Activated gamma-delta T cell treated with Interleukin-2 at 50 U/mL for 16 hours (primary cell): ENCODE measurements at places on chromosomes 12 and 14.
A peak's percentile ranks its signal among the peaks of the same experiment; 100 is the strongest.

GRCh38 chr14:60773558-60773957 is 39.0 kb downstream of the MNAT1 start:
- DNase-seq: no peak

GRCh38 chr12:47590771-47591360 is 115.0 kb downstream of the RPAP3 start:
- DNase-seq: no peak

GRCh38 chr14:22118899-22119477 is 445.4 kb upstream of the OR4E1 start:
- DNase-seq: no peak

- no peak for DNase-seq
Observed at GRCh38 chr12:69821456-69822159, 3.4 kb upstream of the MYRFL start.

DNA sequence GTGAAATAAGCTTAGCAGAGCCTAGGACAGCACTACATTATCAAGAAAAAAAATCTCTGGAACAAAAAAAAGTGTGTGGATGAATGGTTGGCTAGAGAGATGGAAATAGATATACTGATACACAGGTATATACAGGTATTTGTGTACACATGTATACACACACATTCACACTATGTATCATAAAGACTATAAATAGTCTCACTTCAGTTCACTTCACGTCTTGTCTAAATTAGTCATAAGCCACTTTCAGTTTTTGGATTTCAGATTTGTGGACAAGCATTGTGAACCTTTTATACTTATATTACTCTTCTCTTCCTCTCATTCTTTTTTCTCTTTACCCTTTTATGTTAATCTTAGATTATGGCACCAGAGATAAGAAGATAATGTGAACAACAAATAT is 41.8 kb upstream of the SLC6A15 start:
- no peak for DNase-seq

GRCh38 chr12:48999371-49000131 is at the start of gene DDN:
Gene DDN (minus strand): TSS chr12:48999375. CDS start chr12:48999287, 88 bp downstream.
- DNase-seq: peak; percentile 38

DNA sequence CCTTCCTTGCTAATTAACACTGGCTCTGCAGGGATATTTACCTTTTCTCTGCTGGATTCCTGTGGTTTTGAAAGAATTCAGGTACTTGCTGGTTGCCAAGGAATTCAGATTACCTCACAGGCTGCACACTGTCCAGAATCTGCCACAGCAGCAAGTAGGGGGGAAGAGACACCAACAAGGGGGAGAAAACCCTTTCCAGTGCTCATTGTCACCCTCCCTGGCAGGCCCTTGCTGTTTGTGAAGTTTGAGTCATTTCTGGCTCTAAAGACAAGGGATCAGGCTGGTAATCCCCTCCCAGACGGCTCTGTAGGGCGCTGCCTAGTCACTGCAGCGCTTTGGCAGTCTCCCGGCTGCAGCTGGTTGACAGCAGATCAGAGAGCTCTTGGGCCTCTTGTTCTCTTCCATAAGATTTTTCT is 50.8 kb downstream of the TTLL5 start:
- no peak for DNase-seq

GRCh38 chr12:12425616-12426015 is 68.7 kb downstream of the BORCS5 start:
- DNase-seq: no peak

- no peak for DNase-seq
Observed at GRCh38 chr12:79453820-79454219, 236.9 kb downstream of the PAWR start.

DNA sequence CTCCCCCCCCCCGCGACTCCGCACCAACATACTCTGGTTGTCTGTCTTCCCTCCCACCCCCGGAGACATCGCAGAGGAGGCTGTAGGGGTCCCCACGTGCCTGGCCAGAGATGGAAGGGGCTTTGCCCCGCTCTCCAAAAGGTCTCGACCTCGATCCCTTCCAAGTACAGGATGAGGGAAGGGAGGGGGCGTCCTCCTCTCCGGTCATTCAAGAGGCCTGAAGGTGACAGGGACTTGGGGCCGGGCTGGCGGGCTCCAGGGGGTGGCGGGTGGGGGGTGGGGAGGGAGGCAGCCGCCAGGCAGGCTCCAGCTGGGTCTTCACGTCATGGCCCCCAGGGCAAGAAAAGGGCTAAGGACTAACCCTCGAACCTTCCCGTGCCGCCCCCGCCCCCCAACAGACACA is 15.1 kb downstream of the TBX3 start:
- DNase-seq: no peak

- no peak for DNase-seq
Observed at GRCh38 chr14:92819011-92819597, 25.0 kb downstream of the GOLGA5 start.

- no peak for DNase-seq
Observed at GRCh38 chr14:81801921-81802320, 268.3 kb upstream of the SEL1L start.

DNA sequence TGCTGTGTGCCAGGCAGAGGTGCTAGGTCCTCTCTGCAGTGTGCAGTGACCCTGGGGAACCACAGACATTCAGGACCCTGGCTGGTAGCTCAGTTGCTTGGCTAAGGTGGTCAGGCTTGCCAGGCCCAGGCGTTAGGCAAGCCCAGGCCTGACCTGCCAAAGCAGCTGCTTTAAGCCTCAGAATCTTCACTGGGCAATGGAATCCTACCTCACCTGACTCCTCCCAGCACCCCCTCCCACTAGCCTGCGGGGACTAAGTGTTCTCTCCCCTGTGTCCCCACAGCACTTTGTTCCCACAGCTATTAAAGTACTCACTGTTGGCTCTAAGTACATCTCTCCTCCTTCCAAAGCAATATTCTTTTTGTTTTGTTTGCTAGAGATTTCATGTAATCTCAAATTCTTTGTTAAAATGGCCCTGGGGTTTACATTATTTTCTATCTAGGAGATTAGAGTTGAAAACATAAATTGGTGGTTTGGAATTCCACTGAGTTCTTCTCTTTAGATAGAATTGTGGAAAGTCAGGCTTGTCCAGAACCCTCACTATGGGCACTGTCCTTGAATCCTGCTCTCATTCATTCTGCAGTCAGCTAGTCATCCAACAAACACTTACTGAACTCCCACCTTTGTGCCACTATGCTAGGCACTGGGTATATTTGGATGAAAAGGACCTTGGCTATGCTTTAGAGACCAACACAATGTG is 44.4 kb downstream of the DGLUCY start:
- DNase-seq: no peak

DNA sequence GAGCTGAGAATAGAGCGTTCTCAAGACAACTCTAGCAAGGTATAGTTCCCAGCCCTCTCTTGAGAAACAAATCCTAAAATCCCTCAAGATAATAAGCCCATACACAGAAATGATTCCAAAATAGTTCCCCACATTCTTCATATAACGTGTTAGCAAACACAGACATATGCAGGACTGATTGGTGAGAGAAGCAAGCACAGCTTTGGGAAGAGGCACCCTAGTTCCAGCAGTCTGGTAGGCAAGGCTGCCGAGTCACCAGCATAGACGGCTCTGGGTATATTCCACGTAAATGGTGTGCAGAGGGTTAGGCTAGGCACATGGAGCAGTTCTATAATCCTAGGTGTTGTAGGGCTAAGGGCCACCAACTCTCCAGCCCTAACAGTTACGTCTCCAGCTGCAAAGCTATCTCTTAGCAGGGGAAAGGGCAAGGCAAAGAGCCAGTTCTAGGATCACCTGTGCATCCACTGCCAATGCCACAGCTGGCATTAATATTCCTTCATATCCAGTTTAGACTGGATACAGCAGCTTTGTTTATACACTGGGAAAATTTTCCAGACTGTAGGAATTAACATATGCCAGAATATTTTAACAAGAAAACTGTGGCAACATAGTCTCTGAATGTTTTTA is 52.9 kb downstream of the SH2B3 start:
- DNase-seq: no peak

GRCh38 chr12:1382826-1383225 is 211.6 kb downstream of the FBXL14 start:
- no peak for DNase-seq

DNA sequence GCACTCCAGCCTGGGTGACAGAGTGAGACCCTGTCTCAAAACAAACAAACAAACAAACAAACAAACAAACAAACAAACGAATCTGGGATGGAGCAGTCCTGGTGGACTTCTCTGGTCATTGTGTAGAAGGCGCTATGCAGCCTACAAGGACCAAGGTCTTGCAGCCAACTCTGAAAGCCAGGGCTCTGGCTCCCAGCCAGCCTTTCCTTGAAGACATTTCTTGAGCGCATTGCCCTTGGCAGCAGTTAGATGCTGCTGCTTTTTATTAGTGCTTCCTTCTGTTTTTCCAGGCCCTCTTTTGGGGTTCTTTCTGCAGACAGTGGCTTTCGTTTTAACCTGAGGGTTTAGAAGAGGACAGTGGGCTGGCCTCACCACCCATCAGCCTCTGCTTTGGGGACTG is 20.2 kb downstream of the CCDC177 start:
- no peak for DNase-seq

- DNase-seq: no peak
Observed at GRCh38 chr14:34110531-34110930, 159.7 kb upstream of the EGLN3 start.

- DNase-seq: no peak
Observed at GRCh38 chr14:65210118-65210821, 108.0 kb upstream of the MAX start.

DNA sequence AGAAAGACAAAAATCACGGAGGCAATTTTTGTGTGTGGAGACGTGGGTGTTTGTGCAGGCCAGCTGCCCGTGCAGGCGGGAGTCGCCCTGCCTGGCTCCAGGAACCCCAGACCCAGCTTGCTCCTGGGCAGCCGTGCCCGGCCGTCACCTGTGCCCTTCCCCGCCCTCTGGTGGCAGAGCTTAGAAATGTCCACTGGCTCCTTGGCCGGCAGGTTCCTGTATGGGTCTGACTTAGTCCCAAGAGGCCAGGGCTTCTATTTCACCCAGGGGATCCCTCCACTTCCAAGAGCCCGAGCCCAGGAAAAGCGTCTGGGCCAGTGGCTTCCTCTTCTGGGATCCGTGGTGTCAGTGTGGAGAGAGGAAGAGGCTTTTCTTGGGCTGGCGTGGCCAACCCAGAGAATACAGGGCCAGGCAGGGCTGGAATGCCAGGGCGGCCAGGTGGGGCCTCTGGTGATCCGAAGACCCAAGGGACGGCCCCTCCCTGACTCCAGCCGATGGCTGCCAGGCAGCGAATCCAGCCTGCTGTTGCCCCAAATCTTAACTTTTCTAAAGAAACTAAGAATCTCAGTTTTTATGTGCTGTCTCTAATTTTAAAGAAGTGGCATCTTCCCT is 120.9 kb downstream of the TMEM132C start:
- DNase-seq: peak; percentile 18

GRCh38 chr12:44503329-44503728 is 372.8 kb downstream of the NELL2 start:
- DNase-seq: no peak

GRCh38 chr12:100913872-100914592 is 119.5 kb downstream of the ANO4 start:
- DNase-seq: no peak

GRCh38 chr12:123715195-123715594 is 3.0 kb downstream of the ATP6V0A2 start:
- DNase-seq: no peak

DNA sequence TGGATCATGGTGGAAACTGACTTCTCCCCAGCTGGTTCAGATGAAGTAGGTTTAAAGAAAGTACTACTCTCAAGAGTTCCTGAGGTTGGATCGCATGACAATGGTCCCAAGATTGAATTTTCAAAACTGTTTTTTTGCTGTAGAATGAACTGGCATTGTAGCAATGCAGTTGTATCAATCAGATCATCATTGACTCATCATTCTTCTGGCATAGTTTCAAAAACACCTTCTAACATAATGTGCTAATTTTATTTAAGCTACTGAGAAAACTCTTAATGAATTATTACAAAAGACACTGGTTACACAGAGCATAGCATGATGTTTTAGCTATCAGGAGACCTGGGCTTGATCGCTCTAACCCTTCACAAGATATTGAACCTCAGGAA is 384.5 kb upstream of the DCN start:
- DNase-seq: no peak

DNA sequence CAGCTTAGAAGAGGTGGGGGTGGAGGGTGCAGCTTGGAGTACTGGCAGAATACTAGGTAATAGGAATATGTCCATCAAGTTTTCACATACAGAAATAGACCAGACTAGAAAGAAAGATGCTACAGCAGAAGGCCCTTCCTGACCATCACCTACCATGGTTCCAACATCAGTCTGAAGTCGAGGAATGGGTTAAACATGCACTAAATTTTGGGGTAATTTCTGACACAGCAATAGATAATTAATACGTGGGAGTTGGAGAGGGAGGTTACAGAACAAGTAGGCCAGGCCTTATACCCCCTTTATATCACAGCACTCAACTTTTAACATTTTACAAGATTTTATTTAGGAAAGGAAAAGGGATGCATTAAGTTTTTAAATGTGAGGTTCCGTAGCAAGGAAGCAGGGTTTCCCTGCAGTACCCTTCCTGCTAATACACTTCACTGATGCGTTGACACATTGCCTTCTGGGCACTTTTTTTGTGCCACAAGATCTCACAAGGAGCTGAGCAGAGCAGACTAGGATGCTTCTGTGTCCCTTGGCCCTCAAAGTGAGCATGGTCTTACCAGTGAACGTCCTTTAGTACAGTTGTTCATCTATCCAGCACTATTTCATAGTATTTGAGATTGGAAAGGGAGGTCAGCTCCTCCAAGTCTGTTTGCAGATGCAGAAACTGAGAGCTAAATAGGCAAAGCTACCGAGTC is 50.8 kb downstream of the EID3 start:
- no peak for DNase-seq

DNA sequence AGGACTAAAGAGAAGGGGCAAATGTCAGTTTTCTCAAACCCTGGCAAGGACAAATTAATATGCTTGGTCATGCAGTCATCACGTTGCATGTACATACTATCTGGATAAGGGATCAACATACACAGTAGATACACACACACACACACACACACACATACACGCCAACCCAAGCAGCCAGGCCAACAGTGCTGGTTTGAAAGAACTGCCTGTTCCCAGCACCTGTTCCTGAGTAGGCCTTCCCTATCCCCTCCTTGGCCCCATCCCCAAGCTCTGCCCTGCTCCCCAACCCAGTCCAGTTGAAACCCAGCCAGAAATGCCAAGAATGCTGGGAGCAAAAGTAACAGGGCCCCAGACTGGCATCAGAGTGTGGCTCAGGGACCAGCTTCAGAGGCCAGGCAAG is 4.4 kb downstream of the ITGA7 start:
- no peak for DNase-seq
